Right forelimb (tissue), 1 donor: ENCODE measurements at places on chromosomes 1 and 21.

DNA sequence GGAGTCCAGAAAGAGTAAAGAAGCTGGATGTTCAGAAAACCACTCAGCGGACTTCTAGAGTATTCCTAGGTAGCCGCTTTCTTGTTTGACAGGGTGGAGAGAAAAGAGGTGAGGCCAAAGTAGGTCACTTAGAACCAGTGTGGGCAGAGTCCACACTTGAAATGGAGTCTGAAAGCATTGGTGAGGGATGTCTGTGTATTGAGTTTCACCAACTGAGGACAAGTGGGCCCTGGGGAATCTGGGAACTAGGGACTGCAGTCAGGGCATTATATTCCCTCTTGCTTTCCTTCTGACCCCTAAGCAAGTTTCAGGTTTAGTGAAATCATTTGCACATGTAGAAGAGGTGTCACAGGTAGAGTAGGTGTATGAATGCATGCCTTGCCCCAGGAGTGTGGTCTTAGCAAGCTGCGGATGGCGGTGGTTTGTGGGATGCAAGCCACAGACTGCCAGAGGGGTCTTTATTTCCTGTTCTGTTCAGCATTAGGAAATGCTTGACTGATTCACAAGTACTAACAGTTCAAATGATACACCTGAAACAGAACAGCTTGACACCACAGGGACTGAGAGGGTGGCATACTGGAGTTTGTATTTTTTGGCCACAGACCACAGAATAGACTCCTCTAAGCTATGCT lies 1.1 kb upstream of the GNG12 start:
- DNase-seq: no peak

DNA sequence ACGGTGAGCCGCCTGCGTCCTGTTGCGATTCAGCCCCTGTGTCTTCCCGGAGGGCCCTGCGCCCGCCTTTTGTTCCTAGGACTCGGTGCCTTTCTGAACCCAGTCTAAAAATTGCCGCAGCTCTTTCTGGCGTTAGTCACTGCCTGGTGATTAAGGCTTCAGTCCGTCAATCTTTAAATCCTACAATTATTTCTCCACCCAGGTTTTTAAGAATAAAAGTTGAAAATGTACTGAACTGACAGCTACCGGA lies 16.2 kb upstream of the PDXK start:
- no peak for DNase-seq

DNA sequence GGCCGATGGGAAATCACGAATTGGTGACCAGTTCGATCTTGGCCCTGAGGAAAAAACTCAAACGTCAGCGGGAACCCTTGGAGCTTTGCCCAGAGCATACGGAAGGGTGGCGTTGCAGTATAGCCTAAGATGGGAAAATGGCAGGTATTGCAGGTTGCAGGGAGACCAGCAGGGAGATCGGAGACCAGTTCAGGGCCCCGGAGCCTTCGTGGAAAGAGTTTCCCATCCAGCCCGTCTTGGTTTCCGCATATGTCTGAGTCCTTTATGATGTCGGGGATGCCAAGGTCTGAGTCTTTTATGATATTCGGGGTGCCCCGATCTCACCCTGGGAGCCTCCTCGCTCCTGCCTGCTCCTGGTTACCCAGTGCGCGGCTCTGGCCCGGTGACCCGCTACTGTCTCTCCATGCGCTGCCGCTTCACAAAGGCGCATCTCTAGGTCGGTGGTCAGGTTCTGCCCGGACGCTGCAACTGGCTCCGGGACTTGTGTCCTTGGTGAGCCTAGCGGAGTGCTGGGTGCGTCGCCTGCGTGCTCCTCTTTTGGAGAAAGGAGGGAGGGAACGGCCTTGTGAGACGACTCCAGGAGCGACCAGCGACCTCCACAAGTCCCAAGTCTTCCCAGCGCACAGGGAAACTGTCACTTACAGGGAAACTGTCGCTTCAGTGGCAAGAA lies 94.2 kb downstream of the PRKAB2 start:
- DNase-seq: no peak

DNA sequence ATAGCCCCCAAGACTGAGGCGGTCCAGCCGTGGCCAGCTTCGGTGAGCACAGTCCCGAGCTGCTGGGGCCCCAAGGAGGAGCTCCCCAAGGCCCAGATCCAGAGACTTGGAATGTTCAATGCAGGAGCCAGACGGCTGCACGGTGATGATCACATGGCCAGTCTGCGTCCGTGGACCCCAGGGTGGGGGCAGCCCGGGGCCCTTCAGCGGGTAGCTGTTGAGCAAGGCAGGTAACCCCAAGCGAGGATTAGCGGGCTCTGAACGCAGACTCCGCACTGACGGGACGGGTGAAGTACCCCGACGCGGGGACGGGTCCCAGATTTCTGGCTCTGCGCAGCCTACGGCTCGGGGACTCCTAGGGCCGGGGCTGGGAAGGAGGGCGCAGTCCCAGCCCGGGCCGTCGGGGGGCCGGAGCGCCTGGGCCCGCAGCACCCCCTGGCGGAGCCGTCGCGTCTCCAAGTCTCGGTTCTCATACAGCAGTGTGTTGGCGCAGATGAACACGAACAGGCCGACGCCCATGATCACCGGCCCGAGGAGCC lies 2.7 kb downstream of the TMEM200B start:
- peak; percentile 81 for DNase-seq

- no peak for DNase-seq
These were observed 8.0 kb downstream of the TUT4 start for GRCh38 chr1:52544665-52545525.

- DNase-seq: no peak
These were observed 36.9 kb upstream of the QSOX1 start for GRCh38 chr1:180117764-180118116.

- DNase-seq: no peak
These were observed 100.0 kb upstream of the ADAR start for GRCh38 chr1:154707901-154708463.

- no peak for DNase-seq
These were observed 20.2 kb upstream of the SDC3 start for GRCh38 chr1:30928789-30929134.
